ENCODE measurements at places on chromosomes 5 and 9.

- no peak for DNase-seq
These were observed 50.2 kb upstream of the CXCL14 start for GRCh38 chr5:135628771-135629563.

GRCh38 chr9:88721025-88721424, 186.0 kb downstream of the NXNL2 start:
- no peak for DNase-seq

GRCh38 chr5:90359073-90359920, 50.3 kb downstream of the CETN3 start:
- no peak for DNase-seq

DNA sequence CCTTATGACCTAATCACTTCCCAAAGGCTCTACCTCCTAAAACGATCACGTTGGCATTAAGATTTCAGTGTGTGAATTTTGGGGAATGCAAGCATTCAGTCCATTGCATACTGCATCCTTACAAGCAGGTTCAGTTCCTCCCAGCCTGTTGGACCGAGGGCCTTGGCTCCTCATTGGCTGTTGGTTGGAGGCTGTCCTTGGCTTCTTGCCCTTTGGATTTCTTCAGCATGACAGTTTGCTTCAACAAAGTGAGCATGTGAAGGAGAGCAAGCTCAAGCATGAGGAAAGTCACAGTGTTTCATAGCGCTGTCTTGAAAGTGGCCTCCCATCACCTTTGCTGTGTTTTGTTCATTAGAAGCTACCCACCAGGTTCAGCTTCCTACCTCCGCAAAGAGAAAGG, 109.5 kb downstream of the GADD45G start:
- DNase-seq, result no peak

GRCh38 chr5:154442801-154443200, 3.0 kb upstream of the SAP30L start:
- DNase-seq, result no peak

- DNase-seq, result no peak
These were observed 1.4 kb downstream of the FLT4 start for GRCh38 chr5:180647941-180648500.

Data from GM12865 (cell line).